ENCODE measurements at places on chromosomes 5 and 9.

DNA sequence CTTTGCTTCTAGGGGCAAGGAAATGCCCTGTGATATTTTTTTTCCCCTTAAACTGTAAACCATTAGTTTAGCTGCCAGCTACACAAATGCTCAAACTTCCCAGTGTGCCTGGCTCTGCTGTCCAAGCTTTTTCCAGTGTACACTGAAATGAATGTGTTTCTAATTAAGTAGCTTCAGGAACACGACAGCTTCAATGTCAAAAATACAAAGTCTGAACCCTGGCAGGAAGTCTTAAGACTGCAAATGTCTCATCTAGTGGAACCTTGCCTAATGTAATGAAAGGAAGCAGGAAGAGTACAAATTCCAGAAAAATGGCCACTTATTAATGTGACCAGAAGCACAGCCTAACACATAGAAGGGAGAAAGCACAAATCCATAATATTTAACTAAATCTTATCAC, 255.2 kb downstream of the CRB2 start:
- DNase-seq, result peak; percentile 34

DNA sequence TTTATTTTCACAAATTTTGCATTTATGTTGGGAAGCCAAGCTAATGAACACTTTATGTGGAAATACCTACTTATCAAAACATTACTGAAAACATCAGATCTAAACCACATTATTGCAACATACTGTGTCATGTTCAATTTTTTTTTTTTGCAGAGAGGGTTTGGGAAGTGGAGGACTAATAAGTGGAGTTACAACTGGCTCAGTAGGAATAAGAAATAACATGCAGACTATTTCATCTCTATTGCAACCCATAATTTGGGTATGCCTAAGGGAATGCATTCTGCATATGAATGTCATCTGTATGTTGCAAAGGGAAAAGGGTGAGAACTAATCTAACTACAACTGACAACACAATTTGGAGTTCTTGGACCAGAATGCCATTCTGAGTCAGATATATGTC, 41.8 kb downstream of the APC start:
- DNase-seq, result no peak

DNA sequence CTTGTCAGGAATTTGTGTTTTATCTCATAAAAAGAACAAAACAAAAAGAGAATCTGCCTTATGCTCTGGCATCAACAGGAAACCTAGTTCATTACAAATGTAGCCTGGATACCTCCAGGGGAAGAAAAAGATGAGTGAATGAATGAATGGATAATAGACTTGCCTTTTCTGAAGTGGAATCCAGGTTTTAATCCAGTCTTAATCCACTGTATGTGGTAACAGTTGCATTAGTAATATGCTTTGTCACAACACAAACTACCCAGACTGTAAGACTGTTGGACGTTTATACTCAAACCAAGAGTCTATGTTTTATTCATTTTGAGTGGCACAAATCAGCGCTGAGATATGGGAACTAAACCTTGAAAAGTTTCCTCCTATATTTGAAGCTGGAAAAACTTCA, 32.1 kb upstream of the MAP3K1 start:
- DNase-seq, result no peak

- DNase-seq, result no peak
These were observed 139.5 kb upstream of the SLC27A6 start for GRCh38 chr5:128825826-128826225.

GRCh38 chr5:16791036-16791705, 144.9 kb downstream of the MYO10 start:
- no peak for DNase-seq

- DNase-seq, result no peak
These were observed 30.9 kb upstream of the SLC46A2 start for GRCh38 chr9:112921549-112921948.

GRCh38 chr5:163867324-163867723, 361.9 kb downstream of the MAT2B start:
- no peak for DNase-seq

DNA sequence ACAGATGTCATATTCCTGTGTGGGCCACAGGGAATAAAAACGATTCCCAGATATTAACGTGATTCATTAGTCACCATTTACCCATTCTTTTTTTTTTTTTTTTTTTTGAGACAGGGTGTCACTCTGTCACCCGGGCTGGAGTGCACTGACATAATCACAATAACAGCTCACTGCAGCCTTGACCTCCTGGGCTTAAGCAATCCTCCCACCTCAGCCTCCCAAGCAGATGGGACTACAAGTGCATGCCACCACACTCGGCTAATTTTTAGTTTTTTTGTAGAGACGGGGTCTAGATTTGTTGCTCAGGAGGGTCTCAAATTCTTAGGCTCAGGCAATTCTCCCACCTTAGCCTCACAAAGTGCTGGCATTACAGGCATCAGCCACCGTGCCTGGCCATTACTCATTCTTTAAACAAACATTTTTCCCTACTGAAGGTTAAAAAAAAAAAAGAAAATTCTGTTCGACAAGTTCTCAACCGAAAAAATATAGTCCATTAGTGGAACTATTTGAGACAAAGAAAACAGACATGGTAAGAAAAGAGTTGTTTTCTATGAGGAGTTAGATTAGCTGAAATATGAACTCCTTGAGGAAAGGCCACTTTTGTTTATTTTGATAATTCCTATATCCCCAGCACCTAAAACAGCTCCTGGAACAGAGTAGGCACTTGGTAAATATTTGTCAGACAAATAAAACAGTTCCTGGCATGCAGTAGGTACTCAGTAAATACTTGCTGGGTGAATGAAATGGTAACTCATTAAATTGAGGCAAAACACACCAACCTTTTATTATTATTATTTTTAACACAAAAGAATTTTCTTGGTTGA, 32.1 kb upstream of the PDCL start:
- DNase-seq, result no peak

DNA sequence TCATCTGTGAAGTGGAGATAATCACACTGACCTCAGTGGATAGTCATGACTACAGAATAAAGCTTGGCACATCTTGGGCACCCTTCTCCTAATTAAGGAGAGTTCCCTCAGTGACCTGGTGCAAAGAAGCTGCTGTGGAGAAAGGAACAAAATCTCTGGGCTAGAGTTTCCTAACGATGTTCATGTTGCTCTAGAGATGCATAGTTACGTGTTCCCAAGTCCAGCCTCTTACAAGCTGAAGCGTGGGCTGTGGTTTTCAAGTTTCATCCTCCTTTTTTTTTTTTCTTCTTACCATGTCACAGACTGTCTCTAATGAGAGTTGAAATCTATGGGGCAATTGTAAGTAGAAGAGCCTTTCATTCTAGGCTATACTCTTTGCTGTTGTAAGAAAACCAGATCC, 113.8 kb downstream of the DOCK8 start:
- DNase-seq, result no peak

- no peak for DNase-seq
These were observed 3.0 kb upstream of the ANKRD31 start for GRCh38 chr5:75239681-75240080.

- DNase-seq, result no peak
These were observed 161.2 kb upstream of the CHD1 start for GRCh38 chr5:99089822-99090549.

DNA sequence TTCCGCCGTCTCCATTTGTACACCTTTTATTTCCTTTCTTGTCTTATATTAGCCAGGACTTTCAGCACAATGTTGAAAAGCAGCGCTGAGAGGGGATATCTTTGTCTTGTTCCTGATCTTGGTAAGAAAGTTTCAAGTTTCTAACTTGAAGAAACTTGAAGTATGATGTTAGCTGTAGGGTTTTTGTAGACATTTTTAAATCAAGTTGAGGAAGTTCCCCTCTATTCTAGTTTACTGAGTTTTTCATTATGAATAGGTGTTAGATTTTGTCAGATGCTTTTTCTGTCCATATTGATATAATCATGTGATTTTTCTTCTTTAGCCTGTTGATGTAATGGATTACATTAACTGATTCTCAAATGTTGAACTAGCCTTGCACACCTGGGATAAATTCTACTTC, 425.7 kb downstream of the PIK3R1 start:
- DNase-seq, result no peak

- DNase-seq, result no peak
These were observed 9.7 kb upstream of the CYSTM1 start for GRCh38 chr5:140165101-140165922.
